ENCODE measurements at places on chromosomes 2 and 18. TPM values are rescaled to one million over a fixed set of nuclear protein-coding genes. Genes with fewer than 3 reads are reported as not detected.

The FRZB gene
- polyA plus RNA-seq = 32.0 TPM

The VPS54 gene
- 25.5 TPM for polyA plus RNA-seq

The RAMP1 gene
- polyA plus RNA-seq = 126 TPM

The MREG gene
- 5.8 TPM for polyA plus RNA-seq

The TNFAIP6 gene
- 1.5 TPM for polyA plus RNA-seq

The PFN4 gene
- polyA plus RNA-seq = 3.6 TPM

The CHMP3 gene
- polyA plus RNA-seq = 92.0 TPM

The HRH4 gene
- polyA plus RNA-seq = 0.18 TPM

The APCDD1 gene
- polyA plus RNA-seq = 358 TPM

The SERPINE2 gene
- polyA plus RNA-seq = 179 TPM

The LIPG gene
- polyA plus RNA-seq = 7.7 TPM

The CCDC178 gene
- polyA plus RNA-seq = 1.2 TPM

The TUBA4B gene
- 0.38 TPM for polyA plus RNA-seq

The POU3F3 gene
- polyA plus RNA-seq = 52.2 TPM

The OR6B2 gene
- polyA plus RNA-seq = not detected

The TRIM43 gene
- not detected for polyA plus RNA-seq

The GCG gene
- not detected for polyA plus RNA-seq

The AQP12B gene
- 0.44 TPM for polyA plus RNA-seq

The CDH20 gene
- polyA plus RNA-seq = 37.6 TPM

The IFT172 gene
- polyA plus RNA-seq = 68.0 TPM

The CRYBA2 gene
- polyA plus RNA-seq = 0.76 TPM

The SERPINB12 gene
- polyA plus RNA-seq = not detected

The CYP27C1 gene
- polyA plus RNA-seq = 3.3 TPM

The EHBP1 gene
- polyA plus RNA-seq = 59.2 TPM

The ZBTB7C gene
- 9.4 TPM for polyA plus RNA-seq

The TEKT4 gene
- 2.1 TPM for polyA plus RNA-seq

The REG1B gene
- polyA plus RNA-seq = not detected

The IL18RAP gene
- not detected for polyA plus RNA-seq

The RFTN2 gene
- polyA plus RNA-seq = 72.2 TPM

The LINC00305 gene
- not detected for polyA plus RNA-seq

The PJVK gene
- polyA plus RNA-seq = 6.5 TPM

The ERICH2 gene
- 3.0 TPM for polyA plus RNA-seq

Measured in spinal cord (tissue), 10 donors.